ENCODE measurements at places on chromosomes 4 and X.

DNA sequence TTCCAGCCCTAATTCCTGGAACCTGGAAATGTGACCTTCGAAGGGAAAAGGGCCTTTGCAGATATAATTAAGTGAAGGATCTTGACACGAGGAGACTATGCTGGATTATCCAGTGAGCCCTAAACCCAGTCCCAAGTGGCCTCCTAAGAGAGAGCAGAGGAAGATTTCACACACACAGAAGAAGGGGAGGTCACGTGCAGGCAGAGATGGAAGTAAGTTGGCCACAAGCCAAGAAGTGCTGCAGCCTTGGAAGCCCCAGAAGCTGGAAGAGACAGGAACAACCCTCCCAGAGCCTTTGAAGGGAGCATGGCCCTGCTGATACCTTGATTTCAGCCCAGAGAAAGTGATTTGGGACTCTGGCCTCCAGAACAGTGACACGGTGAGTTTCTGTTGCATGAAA is 51.9 kb downstream of the EVC2 start:
- DNase-seq, result no peak

GRCh38 chr4:87865288-87865687 is 32.5 kb downstream of the MEPE start:
- DNase-seq, result no peak

DNA sequence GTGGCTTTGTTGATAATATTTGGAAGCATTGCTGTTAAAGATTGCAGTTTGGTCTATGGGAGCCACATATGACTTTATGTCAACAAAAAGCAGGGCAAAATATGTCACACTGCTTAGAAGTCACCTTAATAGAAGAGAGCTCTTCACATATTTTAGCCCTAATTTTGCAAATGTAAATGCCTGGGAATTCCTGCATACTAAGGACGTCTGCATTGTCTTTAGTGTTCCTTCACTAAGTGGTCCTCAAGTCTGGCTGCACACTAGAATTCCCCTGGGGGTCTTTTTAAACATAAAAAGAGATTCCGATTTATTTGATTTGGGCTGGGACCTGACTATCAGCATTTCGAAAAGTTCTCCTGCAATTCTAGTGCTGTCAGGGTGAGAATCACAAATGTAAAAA is 495.1 kb upstream of the FAM241A start:
- DNase-seq, result no peak

DNA sequence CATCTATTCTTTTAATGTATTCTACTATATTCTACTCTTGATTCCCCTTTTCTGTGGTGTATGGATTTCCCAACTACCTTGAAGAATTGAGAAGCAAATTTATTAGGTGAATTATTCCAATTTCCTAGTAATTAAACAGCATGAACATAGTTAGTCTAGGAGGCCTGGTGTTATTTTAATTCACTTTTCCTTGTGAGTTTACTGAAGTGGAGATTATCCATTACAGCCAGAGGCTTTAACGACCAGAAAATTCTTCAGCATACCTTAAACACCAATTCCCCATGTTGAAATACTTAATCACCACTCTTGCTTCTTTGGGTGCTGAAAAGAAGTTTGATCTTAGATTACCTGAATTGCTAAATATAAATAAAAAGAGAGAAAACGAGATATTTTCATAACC is 29.4 kb downstream of the FAT4 start:
- DNase-seq, result no peak

DNA sequence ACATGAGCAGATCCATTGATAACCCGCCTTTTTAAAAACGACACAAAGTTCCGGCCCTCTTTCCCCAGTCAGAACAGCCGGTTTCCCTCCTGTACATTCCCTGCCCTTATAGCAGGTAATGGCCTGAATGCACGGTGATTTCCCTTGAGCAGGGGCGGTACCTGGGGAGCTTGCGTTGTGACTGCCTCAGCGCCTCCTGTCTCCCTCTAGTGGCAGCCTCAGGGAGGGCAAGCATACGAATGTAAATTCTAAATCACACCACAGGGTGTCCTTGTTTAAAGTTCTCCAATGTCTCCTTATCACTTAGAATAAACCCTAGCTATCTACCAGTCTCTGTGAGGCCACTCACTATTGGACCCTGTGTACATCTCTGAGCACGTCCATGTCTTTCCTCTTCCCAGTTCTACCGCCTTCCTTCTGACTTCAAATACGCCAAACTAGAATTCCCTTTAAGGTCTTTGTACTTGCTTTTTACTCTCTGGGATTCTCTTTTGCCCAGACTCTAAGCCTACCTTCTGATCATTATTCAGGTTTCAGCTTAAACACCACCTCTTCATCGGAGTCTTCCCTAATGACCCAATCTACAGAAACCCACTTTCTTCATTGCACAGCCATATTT is 18.4 kb upstream of the LDB2 start:
- DNase-seq, result peak; percentile 71

DNA sequence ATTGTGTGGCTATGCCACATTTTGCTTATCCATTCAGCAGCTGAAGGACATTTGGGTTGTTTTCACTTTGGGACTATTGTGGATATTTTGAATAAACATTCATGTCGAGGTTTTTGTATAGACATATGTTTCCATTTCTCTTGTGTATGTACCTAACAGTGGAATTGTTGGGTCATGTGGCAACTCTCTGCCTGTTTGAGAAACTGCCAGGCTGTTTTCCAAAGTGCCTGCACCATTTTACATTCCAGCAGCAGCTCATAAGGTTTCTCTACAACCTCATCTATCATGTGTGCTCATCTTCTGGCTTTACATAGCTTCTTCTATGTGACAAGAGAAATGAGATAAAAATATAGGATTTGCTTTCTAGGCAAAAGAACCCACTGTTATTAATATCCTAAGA is 29.5 kb upstream of the TSPAN5 start:
- no peak for DNase-seq

GRCh38 chr4:56701161-56701480 is 20.0 kb upstream of the HOPX start:
- DNase-seq, result no peak

- DNase-seq, result no peak
Measured at GRCh38 chrX:153781428-153782047, 697 bp downstream of the SRPK3 start.

GRCh38 chr4:184385705-184386141 is 88.6 kb downstream of the IRF2 start:
- no peak for DNase-seq

DNA sequence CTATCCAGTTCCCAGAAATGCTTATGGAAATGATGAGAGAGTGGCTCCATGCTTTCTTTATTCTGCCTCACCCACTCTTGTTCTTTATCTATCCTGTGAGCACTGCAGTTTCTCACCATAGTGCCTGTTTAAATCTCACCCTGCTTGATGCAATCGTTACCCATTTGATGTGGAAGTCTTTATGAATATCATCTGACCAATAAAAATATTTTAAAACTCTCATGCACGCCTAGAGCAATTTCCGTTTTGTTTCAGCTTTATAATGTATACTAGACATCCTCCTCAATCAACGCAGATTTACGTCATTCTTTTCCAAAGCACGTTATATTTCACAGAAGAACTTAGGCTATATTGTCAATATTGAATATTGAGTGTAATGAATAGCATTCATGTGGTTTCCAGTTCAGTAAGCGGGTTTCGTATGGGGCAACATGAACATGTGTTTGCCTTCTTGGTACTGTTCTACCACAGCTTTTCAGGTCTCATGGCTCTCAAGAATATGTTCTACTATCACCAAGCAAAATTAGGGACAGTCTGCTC is 32.9 kb downstream of the GPM6A start:
- DNase-seq, result no peak

GRCh38 chr4:156545003-156545785 is 426.4 kb downstream of the PDGFC start:
- DNase-seq, result no peak

GRCh38 chr4:3128976-3129375 is 54.5 kb downstream of the HTT start:
- no peak for DNase-seq

- no peak for DNase-seq
Measured at GRCh38 chr4:2264481-2265041, 2.7 kb upstream of the MXD4 start.

- no peak for DNase-seq
Measured at GRCh38 chrX:154712781-154713740, 37.8 kb downstream of the GAB3 start.

DNA sequence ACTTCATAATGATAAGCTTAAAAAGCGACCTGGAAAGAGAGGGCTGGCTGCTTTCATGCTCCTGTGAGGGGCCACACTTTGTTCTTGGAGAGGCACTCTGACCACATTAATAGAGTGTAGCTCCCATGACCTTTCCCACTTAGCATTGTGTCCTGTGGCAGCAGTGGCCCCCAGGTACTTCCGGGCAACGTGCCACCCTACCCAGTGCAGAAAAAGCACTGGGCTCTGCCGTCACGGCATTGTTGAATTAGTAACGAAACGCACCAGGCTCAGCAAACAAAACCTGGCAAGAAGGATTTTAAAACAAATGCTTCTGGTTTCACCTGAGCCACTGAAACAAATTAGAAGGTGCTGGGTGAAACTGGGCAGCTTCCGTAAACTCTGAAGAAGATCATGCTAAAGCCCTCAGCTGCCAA is 5.4 kb upstream of the SORBS2 start:
- DNase-seq, result no peak

DNA sequence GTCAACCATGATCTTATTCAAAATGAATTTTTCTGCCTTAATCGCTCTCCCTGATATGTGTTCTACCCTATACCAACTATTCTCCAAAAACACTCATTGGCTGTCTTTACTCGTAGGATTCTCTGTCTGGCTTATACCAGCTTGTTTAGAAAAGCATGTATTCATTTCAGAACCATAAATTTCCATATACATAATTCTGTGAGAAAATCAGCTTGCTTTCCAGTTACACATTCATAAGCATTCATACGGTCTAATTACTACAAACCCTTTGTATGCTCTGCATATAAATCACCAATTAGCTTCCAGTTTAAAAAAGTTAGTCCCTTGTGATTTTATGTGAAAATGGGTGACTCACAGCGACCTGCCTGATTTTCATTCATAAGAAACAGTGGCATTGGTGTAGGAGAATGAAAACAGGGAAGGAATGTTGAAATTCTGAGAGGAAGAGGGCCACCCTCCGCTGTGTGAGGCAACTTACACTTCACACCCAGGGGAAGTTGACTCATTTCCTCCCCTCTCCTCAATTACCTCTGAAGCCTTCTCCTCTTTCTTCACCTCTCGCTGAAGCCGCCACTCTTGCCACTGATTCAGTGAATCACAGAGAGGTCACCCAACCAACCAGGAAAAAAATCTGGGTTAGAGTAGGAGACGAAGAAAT is 63.3 kb downstream of the MEPE start:
- no peak for DNase-seq

DNA sequence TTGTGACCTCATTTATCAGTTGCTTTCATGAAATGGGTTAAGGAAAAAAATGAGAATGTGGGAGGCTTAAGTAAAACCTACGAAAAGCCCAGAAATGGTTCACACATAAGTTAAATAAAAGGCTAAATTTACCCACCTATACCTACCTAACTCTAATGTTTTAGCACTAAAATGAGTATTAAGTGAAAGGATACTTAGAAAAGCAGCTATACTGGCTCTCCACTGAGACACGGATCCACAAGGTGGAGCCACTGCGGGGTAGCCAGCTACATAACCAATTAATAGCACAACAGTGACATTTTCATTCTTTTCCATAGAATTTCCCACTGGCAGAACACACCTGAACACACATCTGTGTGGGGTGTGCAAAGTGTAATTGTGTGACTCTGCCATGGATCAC is 101.9 kb downstream of the MAML3 start:
- peak; percentile 44 for DNase-seq

DNA sequence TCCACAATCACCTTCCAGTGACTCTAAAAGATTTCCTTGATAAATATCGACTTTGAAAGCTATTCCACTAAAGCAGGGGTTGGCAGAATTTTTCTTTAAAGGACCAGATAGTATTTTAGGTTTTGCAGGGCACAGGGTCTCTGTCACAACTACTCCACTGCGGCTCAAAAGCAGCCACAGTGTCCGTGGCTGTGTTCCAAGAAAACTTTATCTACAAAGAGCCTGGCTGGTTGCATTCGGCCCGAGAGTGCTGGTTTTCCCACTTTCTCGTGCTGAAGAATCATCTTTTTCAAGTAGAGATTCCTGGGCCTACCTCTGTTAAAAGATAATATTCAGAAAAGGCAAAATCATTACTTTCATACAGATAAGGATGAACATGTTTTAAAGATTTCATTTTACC is 55.6 kb downstream of the TSPAN7 start:
- no peak for DNase-seq

GRCh38 chr4:112473985-112474384 is 42.0 kb downstream of the NEUROG2 start:
- no peak for DNase-seq

Data from stimulated activated CD4-positive, alpha-beta T cell treated with anti-CD3 and anti-CD28 coated beads, Interleukin-4, amount 100 ng/mL, for 1 hour (primary cell).